ENCODE measurements at places on chromosomes 2 and 18.
A peak's percentile ranks its signal among the peaks of the same experiment; 100 is the strongest.

GRCh38 chr2:147554521-147555107 lies 290.2 kb upstream of the ACVR2A start:
- DNase-seq: no peak

DNA sequence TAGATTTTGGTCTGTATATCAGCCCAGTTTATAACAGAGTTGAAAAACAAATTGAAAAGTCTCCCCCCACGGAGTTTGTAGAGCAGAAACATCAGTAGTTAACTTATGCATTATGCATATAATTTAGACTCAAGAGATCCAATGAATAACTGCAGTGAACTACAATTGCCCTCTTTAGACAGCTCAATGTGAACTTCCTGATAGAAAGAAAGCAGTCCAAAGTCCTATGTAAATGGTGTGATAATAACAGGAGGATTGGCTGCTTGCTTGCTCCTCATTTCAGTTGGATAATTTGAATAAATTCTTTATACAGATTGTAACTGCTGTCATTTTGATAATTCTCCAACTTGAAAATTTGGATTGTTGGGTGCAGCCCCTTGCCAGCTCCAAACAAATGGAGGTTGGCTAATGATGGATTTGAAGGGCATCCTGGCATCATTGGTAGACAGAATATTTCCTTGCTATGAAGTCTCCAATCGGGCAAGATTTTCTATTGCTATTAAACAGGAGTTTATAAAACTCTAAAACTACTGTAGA lies 297.1 kb downstream of the ASXL3 start:
- DNase-seq: no peak

DNA sequence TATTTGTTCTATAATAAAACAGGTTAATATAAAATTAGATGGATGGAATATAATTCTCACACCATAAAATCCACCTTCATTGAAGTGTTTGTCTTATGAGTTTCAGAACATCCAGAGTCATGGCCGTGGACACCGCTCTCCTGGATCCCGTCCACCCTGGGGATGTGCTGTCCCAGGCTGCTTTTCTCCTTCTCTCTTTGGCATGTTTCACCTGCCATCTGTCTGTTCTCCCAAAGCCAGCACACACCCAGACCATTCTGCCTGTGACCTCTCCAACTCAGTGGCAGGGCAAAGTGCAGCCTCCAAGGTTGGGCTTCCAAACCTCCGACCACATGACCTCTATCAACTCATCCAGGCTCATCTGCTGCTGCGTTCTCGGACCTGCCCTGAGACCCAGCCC lies 104.7 kb downstream of the MYT1L start:
- DNase-seq: no peak

GRCh38 chr2:149098701-149099100 lies 60.2 kb downstream of the LYPD6B start:
- DNase-seq: no peak

DNA sequence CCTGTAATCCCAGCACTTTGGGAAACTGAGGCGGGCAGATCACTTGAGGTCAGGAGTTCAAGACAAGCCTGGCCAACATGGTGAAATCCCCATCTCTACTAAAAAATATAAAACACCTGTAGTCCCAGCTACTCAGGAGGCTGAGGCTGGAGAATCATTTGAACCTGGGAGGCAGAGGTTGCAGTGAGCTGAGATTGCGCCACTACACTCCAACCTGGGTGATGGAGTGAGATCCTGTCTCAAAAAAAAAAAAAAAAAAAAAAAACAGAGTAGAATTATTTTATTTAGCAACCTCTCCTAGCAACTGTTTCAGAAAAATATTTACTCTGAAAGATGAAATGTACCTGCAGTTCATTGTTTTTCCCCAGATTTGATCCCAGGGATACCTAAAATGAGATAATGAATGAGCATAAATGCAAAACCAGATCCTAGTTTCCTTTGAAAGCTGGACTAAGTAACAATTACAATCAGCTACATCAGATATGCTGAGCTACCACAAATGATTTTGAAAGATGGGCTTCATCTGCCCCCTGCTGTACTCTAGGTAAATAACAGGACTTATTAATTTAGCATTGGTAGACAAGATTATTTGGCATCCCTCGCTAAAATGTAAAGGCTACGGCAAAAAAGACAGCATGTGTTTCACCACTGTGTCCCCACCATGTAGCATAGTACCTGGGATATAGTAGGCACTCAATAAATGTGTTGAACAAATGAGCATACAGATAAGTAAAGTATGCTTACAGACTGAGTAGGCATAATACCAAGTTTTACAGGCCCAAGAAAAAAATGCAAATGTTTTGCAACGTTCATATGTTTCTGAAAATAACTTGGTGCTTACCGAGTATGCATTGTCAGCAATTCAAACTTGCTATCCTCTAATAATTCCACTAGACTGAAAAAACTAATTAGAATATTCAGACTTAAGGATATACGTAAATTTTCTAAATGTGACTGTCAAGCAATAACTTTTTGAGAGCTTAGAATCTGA lies 102.5 kb downstream of the ATL2 start:
- no peak for DNase-seq

DNA sequence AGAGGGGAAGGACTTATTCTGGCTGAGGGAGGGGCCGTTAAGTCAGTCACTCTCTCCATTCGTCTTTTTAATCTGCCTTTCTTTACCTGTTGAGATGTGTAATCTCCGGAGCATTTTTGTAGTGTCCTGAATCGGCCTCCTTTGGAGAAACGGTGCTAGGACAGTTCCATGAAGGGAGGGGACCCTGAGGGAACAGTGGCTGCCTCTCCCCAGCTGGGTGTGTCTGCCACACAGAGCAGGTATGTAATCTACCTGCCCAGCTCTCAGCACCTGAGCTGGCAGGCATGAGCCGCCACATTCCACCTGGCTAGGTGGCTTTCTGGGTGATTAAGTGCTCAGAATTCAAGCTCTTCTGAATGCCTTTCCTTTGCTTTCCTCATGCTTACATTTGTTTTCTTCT lies 131.2 kb downstream of the WDSUB1 start:
- peak; percentile 29 for DNase-seq

DNA sequence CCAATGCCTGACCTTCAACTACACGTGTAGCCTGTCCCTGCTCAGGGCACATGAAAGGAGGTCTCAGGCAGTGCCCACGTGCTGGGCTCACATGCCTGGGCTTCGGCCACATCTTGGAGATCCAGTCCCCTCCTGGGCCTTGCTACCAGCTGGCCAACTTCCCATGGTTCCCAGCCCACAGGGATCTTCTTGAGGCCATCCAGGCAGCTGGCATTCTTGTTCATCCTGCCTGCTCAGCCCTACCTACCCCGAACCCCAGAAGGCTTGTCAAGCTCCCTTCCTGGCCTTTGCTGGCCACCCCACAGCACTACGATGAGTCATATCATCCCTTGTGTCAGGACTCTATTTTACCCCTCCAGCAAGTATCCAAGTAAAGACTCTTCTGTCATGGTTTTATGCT lies 97.1 kb downstream of the ZBTB7C start:
- DNase-seq: no peak

DNA sequence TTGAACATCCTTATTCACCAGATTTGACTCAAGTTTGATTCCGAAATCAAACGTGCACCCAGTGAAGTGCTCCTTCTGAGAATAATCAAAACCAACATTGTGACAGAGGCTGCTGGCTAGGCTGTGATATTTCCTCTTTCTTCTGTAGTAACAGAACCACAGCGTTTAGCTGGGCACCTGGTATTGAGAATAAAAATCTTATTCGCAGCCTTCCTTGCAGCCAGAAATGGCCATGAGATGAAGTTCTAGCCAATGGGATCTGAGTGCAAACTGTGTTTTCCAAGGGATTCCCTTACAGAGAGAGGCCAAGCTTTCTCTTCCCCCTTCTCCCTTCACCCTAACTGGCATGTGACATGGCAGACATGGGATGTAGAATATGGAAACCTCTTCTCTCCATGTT lies 51.7 kb downstream of the TMEM163 start:
- DNase-seq: no peak

- no peak for DNase-seq
Measured at GRCh38 chr2:97713296-97714083, at the start of gene ZAP70. ZAP70 (plus strand) TSS chr2:97713576; CDS start chr2:97724037, 10,461 bp downstream.

All from progenitor cell of endocrine pancreas (in vitro differentiated cells).